Cardiac septum (tissue), 1 donor: ENCODE measurements at places on chromosomes 13 and 19.
A peak's percentile ranks its signal among the peaks of the same experiment; 100 is the strongest.

- no peak for DNase-seq
These were observed 63.9 kb upstream of the SLC10A2 start for GRCh38 chr13:103130146-103130545.

DNA sequence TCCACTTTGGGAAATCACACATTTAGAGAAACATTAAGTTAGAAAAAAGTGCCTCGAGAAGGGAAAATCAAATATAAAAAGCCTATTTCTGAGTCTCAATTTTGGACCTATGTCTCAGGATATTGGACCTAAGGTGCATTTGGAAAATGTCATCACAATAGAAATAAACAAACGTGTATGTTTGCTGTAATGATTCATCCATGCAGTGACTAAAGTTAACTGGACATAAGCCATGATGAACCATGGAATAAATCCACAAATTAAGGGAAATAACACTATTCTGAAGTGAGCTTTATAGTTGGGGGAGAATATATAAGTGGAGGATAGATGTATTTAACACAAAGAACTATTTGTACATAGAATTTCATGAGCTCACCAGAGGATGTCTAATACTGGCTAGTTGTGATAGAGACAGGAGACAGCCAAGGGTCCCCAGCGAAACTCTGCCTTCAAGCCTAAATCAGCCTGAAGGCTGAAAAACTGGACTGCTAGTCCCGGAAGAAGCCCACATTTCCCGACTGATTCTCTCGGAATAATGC is 963.3 kb upstream of the SPRY2 start:
- no peak for DNase-seq

DNA sequence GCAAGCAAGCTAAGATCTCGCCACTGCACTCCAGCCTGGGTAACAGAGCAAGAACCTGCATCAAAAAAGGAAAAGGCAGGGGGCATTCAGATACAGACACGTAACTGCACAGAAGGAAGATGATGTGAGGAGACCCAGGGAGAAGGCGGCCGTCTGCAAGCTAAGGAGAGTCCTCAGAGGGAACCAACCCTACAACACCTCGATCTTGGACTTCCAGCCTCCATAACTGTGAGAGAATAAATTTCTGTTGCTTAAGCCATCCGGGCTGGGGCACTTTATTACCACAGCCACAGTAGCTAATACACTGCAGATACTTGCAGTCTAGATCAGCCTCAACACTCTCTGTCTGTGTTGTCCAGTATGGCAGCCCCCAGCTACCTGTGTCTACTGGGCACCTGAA is 7.9 kb downstream of the TICAM1 start:
- DNase-seq, result no peak

DNA sequence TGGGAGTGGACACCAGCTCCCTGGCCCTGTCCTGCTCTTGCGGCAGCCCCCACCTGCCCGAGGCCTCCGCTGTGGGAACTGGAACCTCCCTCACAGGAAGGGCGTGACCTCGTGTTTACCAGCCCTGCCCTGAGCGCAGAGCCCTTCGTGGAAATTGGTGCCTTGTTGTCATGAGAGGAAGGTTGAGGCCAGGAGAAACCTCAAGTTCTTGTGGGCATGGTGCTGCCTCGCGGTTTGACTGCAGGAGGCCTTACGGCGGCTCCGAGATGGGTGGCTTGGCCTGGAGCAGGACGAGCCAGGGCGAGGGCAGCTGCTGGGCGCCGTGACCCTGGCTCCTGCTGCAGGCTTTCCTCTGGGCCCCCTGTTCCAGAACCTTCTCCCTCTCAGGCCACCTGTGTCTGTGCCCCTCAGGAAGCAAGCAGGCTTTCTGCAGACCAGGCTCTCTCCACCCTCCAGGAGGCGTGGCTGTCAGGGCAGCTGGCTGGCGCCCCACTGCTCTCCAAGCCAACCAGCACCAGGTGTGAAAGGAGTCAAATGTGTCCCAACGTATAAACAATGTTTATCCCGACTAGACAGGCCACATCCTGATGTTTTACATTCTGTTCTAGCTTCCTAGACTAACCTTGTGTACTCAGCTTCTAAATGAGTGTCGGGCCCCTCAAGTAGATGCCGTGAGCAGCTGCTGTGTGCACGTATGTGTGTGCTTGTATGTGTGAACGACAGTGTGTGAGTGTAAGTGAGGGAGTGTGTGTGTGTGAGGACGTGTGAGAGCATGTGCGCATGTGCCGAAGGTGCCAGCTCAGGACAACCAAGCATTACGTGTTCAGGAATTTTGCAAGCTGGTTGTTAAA is 10.4 kb upstream of the RASA3 start:
- no peak for DNase-seq

GRCh38 chr13:97225533-97225932 is 3.4 kb downstream of the MBNL2 start:
- DNase-seq, result no peak

DNA sequence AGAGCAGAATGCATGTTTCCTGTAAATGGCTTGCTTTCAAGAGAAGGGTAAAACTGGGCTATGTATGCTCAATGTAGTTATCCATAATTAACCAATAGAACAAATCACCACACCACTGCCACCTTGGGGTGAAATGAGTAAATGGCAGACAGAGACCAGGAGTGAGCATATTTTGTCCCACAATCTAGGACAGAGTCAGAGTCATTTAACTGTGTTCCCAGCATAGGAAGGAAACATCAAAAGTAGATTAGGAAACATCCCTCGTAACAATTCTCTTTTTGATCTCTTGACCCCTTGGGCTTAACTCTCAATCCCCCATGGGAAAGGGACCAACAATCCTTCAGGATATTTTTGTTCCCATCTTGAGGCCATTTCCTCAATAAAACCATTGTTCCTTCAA is 224.8 kb downstream of the NHLRC3 start:
- no peak for DNase-seq

GRCh38 chr19:41753159-41753558 is 2.2 kb upstream of the CEACAM6 start:
- peak; percentile 84 for DNase-seq

DNA sequence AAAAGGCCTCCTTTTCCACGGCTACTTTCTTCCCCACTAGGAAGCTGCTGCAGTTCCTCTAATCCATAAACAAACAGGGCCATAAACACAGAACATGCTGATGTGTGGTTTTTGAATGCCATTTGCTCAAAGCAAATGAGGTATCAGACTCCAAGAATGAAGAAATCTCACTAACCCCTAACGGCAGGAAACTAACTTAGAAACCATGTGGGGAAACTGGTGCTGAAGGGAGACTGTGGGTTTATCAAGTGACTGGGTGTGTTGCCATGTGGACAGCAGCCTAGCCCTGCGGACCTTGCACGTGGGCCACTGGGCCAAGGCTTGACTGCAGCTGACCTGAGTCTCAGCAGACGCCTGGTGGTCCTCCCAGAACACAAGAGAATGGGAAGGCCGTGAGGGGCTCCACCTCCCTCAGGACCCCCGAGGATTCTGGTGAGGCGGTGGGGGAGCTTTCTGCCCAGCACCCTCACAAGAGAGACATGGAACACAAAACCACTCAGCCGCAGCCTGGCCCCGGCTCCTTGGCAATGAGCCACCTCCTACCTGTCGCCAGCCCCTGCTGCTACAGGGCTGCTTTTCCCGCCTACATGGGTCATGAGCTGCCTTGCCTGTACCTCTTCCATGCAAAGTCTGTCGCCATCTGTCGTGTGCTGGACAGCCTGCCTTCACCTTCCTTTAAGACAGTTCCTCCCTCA is 10.6 kb downstream of the SLC15A1 start:
- DNase-seq, result no peak

DNA sequence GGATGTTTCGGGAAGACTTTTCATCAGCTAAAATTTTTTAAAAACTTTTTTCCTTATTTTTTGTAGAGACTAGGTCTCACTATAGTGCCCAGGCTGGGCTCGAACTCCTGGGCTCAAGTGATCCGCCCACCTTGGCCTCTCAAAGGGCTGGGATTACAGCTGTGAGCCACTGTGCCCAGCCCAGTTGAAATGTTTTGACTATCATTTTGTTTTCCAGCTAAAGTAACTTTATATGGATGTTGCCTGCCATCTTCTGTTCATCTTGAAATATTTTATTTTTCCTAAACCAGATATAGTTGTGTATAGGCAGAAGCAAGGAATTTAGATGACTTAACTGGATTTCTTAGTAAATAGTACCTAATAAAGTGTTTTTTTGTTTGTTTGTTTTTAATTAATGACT is 7.0 kb downstream of the CAB39L start:
- no peak for DNase-seq

DNA sequence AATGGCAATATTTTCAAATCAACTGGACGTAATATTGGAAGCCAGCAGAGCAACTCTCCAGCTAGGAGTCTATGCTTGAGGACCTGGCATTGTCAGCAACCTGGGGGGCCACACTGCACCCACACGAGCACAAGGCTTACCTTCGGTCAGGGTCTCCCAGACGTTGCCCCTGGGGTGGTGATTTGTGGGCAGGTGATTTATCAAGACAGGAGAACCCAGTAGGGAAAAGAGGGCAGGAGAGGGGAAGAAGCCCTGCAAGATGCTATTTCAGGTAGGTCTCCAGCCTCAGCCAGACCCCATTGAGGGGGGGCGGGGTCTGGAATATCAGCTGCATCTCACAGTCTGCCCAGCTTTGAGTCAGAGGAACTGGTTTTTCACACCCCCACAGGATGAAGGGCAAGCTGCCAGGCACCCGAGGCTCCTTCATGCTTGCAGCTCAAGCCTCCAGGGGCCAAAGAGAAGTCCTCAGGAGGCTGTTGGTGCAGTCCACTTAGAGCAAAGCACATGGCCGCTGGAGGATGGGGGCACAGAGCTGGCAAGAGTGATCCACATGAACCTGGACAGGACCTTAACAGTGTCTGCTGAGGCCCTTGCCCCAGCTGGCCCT is 80.9 kb upstream of the UQCRFS1 start:
- DNase-seq, result peak; percentile 47

DNA sequence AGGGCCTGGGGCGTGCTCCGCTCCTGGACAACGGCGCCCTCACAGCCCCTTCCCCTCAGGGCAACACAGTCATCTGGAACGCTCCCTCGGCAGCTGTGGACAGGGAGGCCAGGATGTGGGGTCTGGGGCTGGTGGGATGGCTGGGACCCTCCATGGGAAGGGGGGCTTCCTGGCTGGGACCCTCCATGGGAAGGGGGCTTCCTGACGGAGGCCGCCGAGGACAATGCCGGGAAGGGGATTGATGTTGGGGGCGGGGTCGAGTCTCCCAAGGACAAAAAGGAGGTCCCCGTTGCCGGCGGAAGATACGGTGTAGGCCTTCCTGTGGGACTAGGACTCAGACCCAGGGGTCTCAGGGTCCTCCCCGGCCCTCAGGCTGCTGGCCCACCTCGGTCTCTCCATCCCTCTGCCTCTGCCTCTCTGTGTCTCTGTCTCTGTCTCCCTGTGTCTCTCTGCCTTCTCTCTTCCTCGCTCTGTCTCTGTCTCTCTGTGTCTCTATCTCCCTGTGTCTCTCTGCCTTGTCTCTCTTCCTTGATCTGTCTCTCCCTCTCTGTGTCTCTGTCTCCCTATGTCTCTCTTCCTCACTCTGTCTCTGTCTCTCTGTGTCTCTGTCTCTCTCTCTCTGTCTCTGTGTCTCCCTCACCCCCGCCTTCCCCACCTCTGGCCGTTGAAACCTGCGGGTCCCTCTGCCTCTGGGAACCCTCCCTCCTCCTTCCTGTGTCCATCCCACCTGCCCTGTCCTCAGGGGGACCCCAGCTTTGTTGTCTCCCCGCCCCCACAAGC is 2.7 kb upstream of the MADCAM1 start:
- DNase-seq, result no peak

DNA sequence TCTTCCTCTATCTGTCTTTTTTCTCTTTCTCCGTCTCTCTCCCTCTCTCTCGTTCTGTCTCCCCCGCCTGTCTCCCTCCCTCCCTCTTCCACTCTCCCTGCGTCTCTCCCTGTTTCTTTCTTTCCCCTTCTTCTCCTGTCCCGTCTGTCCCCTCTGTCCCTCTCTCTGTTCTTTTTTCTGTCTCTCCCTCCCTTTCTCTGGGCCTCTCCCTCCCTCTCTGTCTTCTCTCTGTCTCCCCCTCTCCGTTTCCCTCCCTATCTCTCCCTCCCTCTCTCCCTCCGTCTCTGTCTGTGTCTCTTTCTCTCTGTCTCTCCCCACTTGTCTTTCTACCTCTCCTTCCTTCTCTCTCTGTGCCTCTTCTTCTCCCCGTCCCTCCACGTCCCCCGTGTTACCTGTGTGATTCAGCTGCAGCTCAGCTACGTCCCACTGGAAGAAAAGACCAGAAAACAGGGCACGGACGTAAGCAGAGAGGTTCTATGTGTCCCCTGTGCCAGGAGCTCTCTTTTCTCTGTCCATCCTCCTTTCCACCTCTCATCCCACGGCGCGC is 1.2 kb downstream of the CD70 start:
- no peak for DNase-seq

GRCh38 chr19:17538684-17539237 is 16.7 kb upstream of the COLGALT1 start:
- no peak for DNase-seq

DNA sequence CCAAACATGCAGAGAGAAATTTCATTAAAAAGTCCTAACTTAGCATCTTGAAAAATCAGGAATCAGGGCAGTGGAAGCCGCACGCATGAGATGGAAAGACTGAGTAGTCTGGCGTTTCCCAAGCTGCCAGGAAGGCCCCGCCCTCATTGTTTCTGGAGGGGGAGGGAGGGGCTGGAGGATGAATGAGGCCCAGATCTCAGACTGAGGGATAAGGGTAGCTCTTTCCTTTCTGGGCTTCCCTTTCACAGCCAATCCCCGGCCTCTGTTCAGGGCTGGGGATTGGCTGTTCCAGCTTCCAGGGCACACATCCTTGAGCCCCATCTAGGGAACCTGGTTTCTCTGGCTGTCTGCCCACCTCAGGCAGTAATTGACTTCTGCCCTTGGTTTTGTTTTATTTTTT is 7.3 kb downstream of the C19orf53 start:
- peak; percentile 89 for DNase-seq

DNA sequence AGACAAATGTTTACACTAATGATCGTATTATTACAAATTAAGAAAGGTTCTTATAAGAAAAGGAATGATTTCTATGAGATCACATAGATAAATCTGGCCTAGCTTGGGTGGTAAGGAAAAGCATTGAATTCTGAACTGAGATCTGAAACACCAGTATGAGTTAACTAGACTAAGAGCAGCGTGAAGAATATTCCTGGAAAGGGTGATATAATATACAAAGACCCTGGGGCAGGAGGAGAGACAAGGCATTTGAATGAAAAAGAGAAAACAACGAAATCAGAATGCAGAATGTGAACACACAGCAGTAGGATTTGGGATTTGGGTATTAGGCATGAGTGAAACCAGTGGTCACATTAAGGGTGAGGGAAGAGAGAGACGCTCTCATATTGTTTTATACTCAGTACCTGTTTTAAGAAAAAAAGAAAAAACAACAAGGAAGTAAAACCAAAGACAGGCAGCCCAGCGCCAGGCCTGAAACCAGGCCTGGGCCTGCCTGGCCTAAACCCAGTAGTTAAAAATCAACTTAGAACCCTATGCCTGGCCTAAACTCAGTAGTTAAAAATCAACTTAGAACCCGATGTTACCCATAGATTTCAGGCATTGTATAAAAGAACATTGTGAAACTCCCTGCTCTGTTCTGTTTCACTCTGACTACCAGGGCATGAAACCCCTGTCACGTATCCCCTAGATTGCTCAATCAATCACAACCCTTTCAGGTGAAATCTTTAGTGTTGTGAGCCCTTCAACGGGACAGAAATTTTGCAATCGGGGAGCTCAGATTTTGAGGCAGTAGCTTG is 287.1 kb downstream of the ITGBL1 start:
- no peak for DNase-seq

- DNase-seq, result no peak
These were observed 2.8 kb upstream of the CEACAM5 start for GRCh38 chr19:41705393-41706174.
